AG04450 (cell line): ENCODE measurements at places on chromosomes 1 and 21. TPM values are rescaled to one million over a fixed set of nuclear protein-coding genes. Genes with fewer than 3 reads are reported as not detected.

TTC22 gene
- polyA plus RNA-seq, result not detected in 2 replicates

SDC3 gene
- 21.7 and 45.4 TPM in 2 replicates for polyA plus RNA-seq

ADGRL2 gene
- 22.7 and 24.8 TPM in 2 replicates for polyA plus RNA-seq

SLC16A4 gene
- 77.2 and 98.8 TPM in 2 replicates for polyA plus RNA-seq

PRAMEF5 gene
- not detected in 2 replicates for polyA plus RNA-seq

CSF3R gene
- not detected in 2 replicates for polyA plus RNA-seq

ZBTB8A gene
- polyA plus RNA-seq, result 5.0 and 7.2 TPM in 2 replicates

ZNF648 gene
- not detected in 2 replicates for polyA plus RNA-seq

POU3F1 gene
- not detected in 2 replicates for polyA plus RNA-seq

ZRANB2 gene
- 81.7 and 126 TPM in 2 replicates for polyA plus RNA-seq

C8A gene
- polyA plus RNA-seq, result not detected in 2 replicates

TINAGL1 gene
- polyA plus RNA-seq, result 0.32 and 0.36 TPM in 2 replicates

SPRR3 gene
- polyA plus RNA-seq, result not detected in 2 replicates

LRRC39 gene
- 0.32 and 0.45 TPM in 2 replicates for polyA plus RNA-seq
